Stimulated activated CD4-positive, alpha-beta T cell treated with anti-CD3 and anti-CD28 coated beads, TNF-alpha, amount 100 ng/mL, for 1 hour (primary cell): ENCODE measurements at places on chromosomes 5 and 9.

DNA sequence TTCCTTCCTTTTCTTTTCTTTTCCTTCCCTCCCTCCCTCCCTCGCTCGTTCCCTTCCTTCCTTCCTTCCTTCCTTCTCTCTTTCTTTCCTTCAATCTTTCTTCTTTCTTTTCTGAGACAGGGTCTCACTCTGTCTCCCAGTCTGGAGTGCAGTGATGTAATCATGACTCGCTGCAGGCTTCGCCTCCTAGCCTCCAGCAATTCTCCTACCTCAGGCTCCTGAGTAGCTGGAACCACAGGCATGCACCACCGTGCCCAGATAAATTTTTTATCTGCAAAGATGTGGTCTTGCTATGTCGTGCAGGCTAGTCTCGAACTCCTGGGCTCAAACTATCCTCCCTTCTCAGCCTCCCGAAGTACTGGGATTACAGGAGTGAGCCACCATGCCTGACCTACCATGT, 81.4 kb downstream of the SPATA31C2 start:
- no peak for DNase-seq

DNA sequence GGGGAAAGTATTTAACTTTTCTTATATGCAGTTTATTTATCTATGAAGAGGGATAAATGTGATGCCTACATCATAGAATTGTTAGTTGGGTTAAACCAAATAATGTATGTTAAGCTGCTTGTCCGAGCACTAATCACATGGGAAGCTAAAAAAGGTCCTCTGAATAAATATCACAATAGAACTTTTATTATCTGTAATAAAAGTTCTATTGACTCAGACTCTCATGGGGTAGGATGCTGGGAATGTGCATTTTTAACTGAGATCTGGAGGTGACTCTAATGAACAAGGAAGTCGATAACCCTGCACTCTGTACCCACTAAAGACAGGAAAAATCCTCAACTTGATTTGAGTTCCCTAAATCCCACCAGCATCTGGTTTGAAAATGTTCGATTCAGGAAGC, 205.9 kb upstream of the IL12B start:
- DNase-seq: no peak

DNA sequence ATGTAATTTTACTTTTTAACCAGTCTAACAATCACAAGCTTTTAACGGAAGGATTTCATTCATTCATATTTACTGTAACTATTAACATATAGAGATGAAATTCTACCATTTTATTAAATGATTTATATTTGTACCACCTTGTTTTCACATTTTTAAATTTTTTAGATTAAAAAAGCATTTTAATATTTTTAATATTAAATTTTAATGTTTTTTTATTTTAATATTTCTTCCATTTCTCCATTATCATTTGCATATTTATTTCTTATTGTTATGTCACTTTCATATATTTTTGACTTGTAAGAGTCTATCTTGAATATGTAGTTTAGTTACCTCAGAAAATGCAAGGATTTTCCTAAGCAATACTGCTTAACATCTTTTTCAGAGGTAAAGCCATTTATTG, 1034.0 kb upstream of the PTPRD start:
- no peak for DNase-seq

GRCh38 chr9:107819772-107820565, 330.4 kb upstream of the KLF4 start:
- no peak for DNase-seq

DNA sequence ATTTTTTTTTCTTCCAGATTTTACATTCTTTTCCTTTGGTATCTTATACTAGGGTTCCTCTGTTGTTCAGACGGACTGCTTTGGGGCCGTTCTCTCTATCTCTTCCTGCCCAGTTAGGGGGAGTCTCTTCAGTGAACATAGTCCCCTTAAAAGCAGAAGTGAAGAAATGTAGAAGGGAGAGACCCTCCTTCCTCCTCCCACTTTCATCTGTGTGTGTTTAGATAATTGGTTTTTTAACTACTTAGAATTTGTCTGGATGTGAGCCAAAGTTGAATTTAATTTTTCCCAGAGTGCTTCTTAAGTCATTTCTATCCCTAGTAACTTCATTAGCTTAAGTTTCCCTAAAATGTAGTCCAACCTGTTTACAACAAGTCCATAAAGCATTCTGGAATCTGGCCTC, 167.5 kb downstream of the HACD4 start:
- no peak for DNase-seq

GRCh38 chr5:53712327-53712726, 151.9 kb downstream of the NDUFS4 start:
- DNase-seq: no peak

DNA sequence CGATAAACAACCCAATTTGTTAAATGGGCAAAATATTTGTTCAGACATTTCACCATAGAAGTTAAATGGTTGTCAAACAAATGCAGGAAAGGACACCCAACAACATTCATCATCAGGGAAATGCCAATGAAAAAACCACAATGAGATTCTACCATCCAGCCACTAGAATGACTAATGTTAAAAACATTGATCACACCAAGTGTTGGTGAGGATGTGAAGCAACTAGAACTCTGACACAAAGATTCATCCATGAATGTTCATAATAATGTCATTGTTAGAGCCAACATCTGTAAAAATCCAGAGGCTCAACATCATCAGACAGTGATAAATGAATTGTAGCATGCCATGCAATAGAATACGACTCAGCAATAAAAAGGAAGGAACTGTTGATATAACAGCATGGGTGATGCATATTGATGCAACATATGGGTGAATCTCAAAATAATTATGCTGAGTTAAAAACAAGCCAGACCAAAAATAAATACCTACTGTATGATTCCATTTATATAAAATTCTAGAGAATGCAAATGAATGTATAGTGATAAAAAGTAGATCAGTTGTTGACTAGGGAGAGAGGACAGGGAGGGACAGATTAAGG, 55.9 kb upstream of the UNC5A start:
- DNase-seq: no peak

- DNase-seq: no peak
Measured at GRCh38 chr9:133563291-133563796, 28.8 kb downstream of the ADAMTSL2 start.
